ENCODE measurements at places on chromosomes 11 and 22.

GRCh38 chr11:128246364-128246801 is 341.0 kb downstream of the ETS1 start:
- no peak for DNase-seq

DNA sequence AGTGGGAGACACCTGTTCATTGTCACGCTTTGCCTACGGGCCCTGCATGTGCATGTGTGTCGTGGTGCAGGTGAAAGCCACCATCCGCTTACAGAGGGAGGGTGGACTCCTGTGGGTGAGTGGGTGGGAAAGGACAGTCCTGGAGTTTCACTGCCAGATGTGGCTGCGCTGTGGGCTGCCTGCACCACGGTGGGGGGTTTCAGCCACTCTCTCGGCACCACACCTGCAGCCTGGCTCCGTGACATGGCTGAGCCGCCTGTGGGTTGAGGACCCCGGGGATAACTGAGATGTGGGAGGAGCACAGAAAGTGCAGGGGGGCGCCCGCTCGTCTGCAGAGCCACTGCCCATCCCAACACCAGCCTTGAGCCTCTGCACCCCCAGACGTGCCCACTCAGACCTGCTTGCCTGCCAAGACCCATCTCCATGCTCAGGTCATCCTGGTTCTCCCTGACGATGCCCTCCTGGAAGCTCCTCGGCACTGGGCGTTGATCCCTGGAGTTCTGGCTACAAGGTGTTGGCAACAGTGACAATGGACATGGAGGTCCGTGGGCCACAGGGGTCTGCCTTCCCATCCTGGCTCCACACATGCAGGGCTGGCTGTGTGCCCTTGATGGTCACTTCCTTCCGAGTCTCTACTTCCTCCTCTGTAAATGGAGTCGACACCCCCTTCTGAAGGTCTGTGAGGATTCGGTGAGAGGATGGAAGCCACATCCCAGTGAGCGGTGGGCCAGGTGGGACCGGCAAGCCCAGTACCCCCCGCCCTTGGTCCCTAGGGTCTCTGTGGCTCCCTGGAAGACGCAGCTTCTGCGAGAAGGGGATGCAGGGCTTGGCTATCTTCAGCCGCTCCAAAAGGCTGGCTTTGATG is 1007.0 kb downstream of the BRD1 start:
- peak; percentile 28 for DNase-seq

DNA sequence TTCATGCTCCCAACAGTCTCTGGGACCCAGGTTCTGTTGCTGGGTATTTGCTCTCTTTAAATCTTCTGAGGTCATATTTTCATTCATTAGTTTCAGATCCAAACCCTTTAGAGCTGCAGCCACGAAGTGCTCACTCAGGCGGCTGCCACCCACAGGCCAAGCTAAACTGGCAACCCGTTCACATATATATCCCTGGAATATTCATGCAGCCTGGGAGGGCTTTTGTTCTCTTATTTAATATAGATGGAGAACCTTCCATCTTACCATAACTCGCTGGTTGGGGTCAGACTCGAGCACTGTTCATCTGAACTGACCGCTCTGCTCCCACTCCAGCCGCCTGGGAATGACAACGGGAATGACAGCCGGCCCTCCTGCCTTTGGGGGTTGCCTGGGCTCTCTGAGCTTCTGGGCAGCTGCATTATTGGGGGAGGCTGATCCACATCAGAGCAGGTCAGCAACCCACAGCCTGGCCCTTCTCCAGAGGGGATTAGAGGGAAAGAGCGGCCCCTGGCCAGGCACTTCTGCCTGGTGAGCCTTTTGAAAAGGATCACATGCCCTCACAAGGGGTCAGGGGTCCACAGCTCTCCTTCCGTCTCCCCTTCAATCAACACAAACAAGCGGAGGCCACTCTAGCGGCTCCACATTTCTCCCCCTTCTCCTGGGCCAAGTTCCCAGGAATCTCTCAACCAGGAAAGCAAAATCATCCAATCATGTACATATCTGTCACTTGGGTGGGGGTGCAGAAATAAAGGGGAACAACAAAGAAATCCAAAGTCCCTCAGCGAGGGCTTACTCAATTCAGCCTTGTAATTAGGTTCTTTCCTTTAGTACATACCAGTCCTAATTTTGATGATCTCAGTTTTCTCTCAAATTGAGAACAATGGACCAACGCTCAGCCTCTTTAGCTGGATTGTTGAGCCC is 11.8 kb downstream of the TMEM184B start:
- no peak for DNase-seq

GRCh38 chr11:73295241-73295995 is 12.7 kb upstream of the ARHGEF17 start:
- DNase-seq, result peak; percentile 80
